ENCODE measurements at places on chromosomes 7 and 10. TPM values are rescaled to one million over a fixed set of nuclear protein-coding genes. Genes with fewer than 3 reads are reported as not detected.

The ACTR3C gene
- polyA plus RNA-seq = 7.4 TPM

The INSYN2A gene
- polyA plus RNA-seq = 3.9 TPM

The RARRES2 gene
- polyA plus RNA-seq = 91.8 TPM

The SMKR1 gene
- polyA plus RNA-seq = 4.0 TPM

The WEE2 gene
- polyA plus RNA-seq = 0.54 TPM

The OR2A5 gene
- polyA plus RNA-seq = 0.35 TPM

The GIMAP5 gene
- polyA plus RNA-seq = 6.5 TPM

The ABCC2 gene
- 13.0 TPM for polyA plus RNA-seq

The CALHM3 gene
- polyA plus RNA-seq = not detected

The GPR26 gene
- polyA plus RNA-seq = not detected

The HOXA10 gene
- polyA plus RNA-seq = 160 TPM

The NEUROD6 gene
- 0.06 TPM for polyA plus RNA-seq

The DPYSL4 gene
- polyA plus RNA-seq = 22.0 TPM

The OGA gene
- polyA plus RNA-seq = 126 TPM

The TUBB8 gene
- 0.44 TPM for polyA plus RNA-seq

The HOXA1 gene
- 2.8 TPM for polyA plus RNA-seq

The RAPGEF5 gene
- 36.8 TPM for polyA plus RNA-seq

The CRYGN gene
- 4.3 TPM for polyA plus RNA-seq

The ASIC3 gene
- 3.6 TPM for polyA plus RNA-seq
